ENCODE measurements at places on chromosomes 12 and 14. TPM values are rescaled to one million over a fixed set of nuclear protein-coding genes. Genes with fewer than 3 reads are reported as not detected.
A peak's percentile ranks its signal among the peaks of the same experiment; 100 is the strongest.

DNA sequence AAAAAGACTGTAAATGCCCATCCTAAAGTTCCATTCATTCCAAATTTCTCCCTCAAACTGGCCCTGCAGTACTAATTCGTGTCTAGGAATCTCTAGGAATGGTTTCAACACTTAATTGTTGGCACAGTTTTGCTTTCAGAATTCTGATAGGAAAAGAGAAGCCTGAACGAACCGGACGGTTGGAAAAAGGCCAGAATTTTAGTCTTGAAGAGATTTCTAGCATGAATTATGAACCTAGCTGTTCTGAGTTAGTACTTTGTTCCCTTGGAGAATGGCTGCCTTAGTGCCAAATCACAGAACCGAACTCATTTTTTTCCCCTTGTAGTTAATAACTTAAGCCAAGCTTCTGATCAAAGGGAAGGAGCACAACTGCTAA is 262.6 kb downstream of the ADAMTS20 start:
- H3K4me1 ChIP-seq = no peaks in the 10 kb centered on the region
- DNase-seq = no peak
- no peaks in the 10 kb centered on the region for H3K27me3 ChIP-seq
- no peak overlapping the region for H3K4me3 ChIP-seq
- no peak overlapping the region for H3K27ac ChIP-seq
- no peaks in the 10 kb centered on the region for H3K36me3 ChIP-seq

Gene DAO
- total RNA-seq = not detected

GRCh38 chr12:11650286-11651281 is 1.1 kb downstream of the ETV6 start:
- peaks cover 9% of the 10 kb centered on the region for H3K4me1 ChIP-seq
- no peaks in the 10 kb centered on the region for H3K36me3 ChIP-seq
- peak overlapping the region; percentile 91 for H3K4me3 ChIP-seq
- H3K27me3 ChIP-seq = no peaks in the 10 kb centered on the region
- peak overlapping the region; percentile 79 for H3K27ac ChIP-seq

- no peak overlapping the region for H3K27ac ChIP-seq
- DNase-seq = no peak
- H3K27me3 ChIP-seq = peaks cover 30% of the 10 kb centered on the region
- no peak overlapping the region for H3K4me3 ChIP-seq
These were observed 27.5 kb downstream of the KLRK1 start for GRCh38 chr12:10362325-10362724.

DNA sequence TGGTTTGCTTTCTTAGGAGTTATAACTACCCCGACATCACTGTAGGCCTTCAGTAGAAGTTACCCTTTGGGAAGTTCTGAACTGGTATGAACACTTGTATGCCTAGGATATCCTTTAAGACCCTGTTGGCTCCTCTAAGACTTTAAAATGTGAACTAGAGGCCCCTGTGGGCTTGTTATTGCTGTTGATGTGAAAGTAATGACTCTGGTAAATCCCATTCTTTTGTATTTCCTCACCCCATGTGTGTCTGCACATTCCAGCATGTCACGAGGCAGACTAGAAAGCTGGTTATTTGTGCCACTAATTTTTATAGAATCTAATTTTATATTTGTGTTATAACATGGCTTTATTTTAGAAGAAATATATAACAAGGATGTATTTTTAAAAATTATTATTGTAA is 48.9 kb downstream of the SERPINA10 start:
- H3K36me3 ChIP-seq = no peaks in the 10 kb centered on the region
- no peaks in the 10 kb centered on the region for H3K4me1 ChIP-seq

GRCh38 chr12:4787965-4788364 is 67.8 kb downstream of the GALNT8 start:
- H3K27ac ChIP-seq = no peak overlapping the region
- no peaks in the 10 kb centered on the region for H3K27me3 ChIP-seq
- no peaks in the 10 kb centered on the region for H3K4me1 ChIP-seq
- DNase-seq = peak; percentile 36

Gene NRL
- total RNA-seq = 1.8 TPM

DNA sequence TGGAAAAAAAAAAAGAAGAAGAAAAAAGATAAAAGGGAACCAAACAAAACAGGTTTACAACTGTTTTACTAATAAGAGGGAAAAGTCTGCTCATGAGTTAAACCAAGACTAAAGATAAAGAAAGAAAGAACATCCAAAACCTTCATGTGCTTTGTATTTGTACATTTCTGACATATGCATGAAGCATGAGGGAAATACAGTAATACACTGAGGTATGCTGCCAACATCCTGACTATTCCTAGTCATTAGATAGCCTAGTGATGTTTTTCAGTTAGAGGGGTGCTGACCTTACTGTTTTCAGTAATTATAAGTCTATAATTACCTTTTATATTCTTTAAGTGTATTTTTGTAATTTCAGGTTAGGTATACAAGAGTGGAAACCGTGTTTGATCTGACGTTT is 793.3 kb downstream of the DIO2 start:
- H3K4me1 ChIP-seq = peaks cover 4% of the 10 kb centered on the region
- no peaks in the 10 kb centered on the region for H3K27me3 ChIP-seq
- no peak overlapping the region for H3K4me3 ChIP-seq
- H3K36me3 ChIP-seq = no peaks in the 10 kb centered on the region

DNA sequence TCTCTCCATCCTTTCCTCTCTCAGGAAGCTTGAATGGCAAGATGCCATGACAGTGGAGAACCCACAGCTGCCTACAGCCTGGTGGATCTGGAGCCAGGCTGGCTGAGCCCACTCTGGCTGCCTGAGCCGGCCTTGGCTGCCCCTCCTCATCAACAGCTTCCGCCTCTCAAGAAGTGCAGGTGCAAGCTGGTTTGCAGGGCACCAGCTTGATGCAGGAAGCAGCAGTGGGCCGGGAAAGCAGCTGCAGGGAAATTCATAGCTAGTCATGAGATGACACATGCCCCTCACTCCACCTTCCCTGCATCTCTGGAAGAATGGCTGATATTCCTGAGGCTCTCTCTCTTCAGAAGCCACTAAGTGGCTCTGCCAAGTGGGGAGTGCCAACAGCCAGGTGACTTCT is 289.1 kb downstream of the RPS29 start:
- no peak overlapping the region for H3K27ac ChIP-seq
- no peaks in the 10 kb centered on the region for H3K27me3 ChIP-seq
- H3K4me3 ChIP-seq = no peak overlapping the region
- no peaks in the 10 kb centered on the region for H3K36me3 ChIP-seq

DNA sequence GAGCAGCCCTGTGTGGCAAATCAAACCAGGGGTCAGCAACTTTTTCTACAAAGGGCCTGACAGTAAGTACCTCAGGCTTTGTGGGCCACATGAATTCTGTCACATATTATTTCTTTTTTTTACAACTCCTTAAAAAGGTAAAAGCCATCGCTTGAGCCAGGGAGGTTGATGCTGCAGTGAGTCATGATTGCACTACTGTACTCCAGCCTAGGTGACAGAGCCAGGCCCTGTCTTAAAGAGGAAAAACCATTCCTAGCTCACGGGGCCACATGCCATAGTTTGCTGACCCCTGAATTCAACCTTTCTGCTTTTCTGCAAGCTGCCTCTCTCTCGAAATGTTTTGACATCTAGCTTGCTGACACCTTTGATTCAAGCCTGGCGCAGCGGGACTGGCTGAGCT is 55.1 kb upstream of the CORO1C start:
- peaks cover 32% of the 10 kb centered on the region for H3K36me3 ChIP-seq
- DNase-seq = no peak
- H3K27me3 ChIP-seq = no peaks in the 10 kb centered on the region
- no peaks in the 10 kb centered on the region for H3K4me1 ChIP-seq

DNA sequence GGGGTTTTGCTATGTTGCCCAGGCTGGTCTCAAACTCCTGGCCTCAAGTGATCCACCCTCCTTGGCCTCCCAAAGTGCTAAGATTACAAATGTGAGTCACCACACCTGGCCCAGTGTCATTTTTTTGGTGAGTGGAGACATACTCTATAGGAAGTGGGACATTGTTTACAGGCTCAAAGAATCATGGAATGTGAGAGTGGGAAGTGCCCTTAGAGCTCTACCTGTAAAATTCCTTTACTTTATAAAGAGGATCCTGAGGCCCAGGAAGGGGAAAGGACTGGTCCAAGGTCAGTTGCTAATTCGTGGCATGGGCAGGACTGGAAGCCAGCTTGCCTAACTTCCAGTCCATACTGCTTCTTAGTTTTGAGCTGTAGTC is 8.7 kb upstream of the ADCK1 start:
- no peaks in the 10 kb centered on the region for H3K4me1 ChIP-seq
- H3K4me3 ChIP-seq = no peak overlapping the region
- DNase-seq = no peak
- H3K27ac ChIP-seq = no peak overlapping the region

Gene TSPAN19
- not detected for total RNA-seq

Measured in endodermal cell (in vitro differentiated cells).